ENCODE measurements at places on chromosomes 16 and 17. TPM values are rescaled to one million over a fixed set of nuclear protein-coding genes. Genes with fewer than 3 reads are reported as not detected.

- peak; percentile 94 for DNase-seq
These were observed 123.7 kb downstream of the METRNL start for GRCh38 chr17:83203073-83203471.

- DNase-seq: no peak
These were observed 141.1 kb downstream of the CCDC182 start for GRCh38 chr17:57603978-57604377.

GRCh38 chr17:19533718-19534561 lies at the start of gene SLC47A1:
SLC47A1 (plus strand) TSS chr17:19533854; CDS start chr17:19533940, 86 bp downstream.
- DNase-seq: no peak

DNA sequence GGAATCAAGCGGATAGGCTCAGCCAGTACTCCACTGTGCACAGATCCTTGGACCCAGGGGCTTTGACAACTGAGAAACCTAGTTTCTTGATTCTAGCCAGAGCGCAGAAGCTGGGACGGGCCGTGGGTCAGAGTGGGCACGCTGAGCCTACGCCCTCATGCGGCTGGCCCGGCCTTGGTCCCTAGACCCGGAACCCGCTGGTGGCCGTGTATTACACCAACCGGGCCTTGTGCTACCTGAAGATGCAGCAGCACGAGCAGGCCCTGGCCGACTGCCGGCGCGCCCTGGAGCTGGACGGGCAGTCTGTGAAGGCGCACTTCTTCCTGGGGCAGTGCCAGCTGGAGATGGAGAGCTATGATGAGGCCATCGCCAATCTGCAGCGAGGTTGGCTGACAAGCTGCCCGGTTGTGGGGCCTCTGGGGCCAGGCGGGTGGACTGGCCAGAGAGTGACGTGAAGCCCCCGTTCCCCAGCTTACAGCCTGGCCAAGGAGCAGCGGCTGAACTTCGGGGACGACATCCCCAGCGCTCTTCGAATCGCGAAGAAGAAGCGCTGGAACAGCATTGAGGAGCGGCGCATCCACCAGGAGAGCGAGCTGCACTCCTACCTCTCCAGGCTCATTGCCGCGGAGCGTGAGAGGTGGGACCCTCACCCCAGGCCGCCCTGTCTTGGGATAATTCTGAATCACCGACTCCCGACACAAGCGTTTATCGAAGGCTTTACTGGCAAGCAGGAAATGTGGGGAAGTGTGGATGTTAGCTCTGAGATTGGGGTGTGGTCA lies 946 bp downstream of the STUB1 start:
- DNase-seq: peak; percentile 63

DNA sequence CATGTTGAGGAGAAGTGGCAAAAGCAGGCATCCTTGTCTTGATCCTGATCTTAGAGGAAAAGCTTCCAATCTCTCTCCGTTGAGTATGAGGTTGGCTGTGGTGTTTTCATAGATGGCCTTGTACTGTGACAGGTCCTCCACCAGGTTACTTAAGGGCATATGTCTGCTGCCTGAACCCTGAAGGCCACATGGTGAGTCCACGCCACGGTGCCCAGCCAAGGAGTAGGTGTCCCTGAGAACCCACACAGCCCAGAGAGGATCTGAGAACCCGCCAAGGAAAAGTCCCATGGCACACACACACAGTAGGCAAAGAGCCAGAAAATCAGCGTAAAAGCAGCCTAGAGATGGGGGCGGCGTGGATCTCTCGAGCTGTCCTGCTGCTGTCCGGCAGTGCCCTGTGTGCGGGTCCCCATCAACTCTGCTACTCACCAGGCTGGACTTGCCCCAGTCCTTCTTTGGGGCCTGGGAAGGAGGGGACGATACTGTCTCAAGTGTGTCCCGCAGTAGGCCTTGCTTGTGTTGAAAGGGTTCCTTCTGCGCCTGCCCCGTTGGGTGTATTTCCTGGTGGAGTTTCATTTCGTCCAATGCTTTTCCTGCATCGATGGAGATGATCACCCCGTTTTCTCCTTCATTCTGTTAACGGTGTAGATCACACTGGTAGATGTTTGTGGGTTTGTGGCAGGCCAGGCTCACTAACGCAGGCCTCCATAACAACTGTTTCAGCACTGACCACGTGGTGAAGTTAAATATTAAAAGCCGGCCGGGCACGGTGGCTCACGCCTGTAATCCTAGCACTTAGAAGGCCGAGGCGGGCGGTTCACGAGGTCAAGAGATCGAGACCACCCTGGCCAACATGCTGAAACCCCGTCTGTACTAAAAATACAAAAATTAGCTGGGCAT lies 90.8 kb upstream of the DNAH17 start:
- no peak for DNase-seq

DNA sequence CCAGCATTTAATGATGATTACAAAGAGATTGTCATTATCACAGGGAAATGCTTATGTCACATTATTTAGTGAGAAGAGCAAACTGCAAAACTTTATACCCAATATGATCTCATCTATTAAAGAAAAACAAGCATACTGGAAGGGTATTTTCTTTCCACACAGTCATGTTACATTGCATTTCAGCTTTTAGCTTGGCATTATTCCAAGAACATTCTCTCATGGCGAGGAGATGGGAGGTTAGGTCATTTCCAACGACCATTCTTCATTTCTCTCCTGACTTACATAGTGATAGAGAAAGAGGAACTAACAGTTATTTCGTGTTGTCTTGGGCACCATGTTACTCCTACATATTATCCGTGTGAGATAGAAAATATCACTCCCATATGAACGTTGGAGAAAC lies 309.4 kb upstream of the XYLT1 start:
- no peak for DNase-seq

GRCh38 chr16:14011846-14012245 lies 59.3 kb upstream of the MRTFB start:
- no peak for DNase-seq

- no peak for DNase-seq
These were observed 175.6 kb downstream of the SOX9 start for GRCh38 chr17:72296456-72296855.

DNA sequence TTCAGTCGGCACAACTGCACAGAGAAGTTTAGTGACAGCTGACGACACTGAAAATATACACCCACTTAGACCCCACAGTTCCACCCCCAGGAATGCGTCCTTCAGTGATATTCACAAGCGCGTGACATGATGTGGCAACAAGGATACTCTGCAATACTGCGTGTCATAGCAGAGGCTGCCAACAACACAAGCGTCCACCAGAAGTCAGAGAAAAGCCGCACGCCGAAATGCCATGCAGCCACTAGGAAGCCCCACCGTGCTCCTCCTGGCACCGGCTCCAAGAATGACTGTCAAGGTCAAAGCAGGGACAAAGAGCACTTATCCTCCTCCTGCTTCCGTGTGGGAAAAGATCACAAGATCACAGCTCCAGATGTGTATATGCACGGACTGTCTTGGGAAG lies 3.5 kb downstream of the ATP2A3 start:
- no peak for DNase-seq

- no peak for DNase-seq
These were observed 9.9 kb downstream of the KRTAP9-1 start for GRCh38 chr17:41199421-41200078.

DNA sequence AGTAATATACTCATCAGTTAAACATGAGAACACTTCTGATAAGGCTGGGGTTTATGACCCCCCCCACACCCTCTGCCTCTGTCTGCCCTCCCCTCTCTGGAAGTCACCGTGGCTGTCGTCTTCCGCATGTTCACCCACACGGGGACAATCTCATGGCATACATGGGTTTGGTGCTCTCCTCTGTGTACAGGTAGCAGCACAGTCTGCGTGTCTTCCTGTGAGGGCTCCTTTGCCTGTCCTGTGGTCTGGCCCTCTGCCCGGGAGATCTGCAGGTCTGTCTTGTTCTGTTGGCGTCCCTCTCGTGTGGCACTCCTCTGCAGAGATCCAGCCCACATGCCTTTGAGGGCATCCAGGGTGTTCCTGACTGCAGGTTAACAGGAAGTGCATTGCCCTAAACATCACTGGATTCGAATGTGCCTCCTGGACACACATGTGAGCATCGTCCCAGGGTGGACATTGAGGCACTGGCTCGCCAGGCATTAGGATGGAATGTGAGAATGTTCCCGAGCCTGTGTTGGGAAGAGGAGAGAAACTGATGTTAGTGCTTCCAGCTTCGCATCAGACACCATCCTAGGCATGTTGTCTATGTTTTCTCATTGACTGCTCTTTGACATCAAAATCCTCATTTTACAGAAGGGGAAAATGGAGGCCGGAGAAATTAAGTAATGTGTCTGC lies 54.5 kb downstream of the NKD1 start:
- peak; percentile 83 for DNase-seq

- peak; percentile 89 for DNase-seq
These were observed at the start of the genes GALNS and TRAPPC2L for GRCh38 chr16:88856828-88857727. GALNS (minus strand) TSS chr16:88856947; CDS start chr16:88856877, 70 bp downstream. TRAPPC2L (plus strand) TSS chr16:88857127; CDS start chr16:88857151, 24 bp downstream.

- no peak for DNase-seq
These were observed 25.7 kb downstream of the MAPT start for GRCh38 chr17:45920083-45920482.

DNA sequence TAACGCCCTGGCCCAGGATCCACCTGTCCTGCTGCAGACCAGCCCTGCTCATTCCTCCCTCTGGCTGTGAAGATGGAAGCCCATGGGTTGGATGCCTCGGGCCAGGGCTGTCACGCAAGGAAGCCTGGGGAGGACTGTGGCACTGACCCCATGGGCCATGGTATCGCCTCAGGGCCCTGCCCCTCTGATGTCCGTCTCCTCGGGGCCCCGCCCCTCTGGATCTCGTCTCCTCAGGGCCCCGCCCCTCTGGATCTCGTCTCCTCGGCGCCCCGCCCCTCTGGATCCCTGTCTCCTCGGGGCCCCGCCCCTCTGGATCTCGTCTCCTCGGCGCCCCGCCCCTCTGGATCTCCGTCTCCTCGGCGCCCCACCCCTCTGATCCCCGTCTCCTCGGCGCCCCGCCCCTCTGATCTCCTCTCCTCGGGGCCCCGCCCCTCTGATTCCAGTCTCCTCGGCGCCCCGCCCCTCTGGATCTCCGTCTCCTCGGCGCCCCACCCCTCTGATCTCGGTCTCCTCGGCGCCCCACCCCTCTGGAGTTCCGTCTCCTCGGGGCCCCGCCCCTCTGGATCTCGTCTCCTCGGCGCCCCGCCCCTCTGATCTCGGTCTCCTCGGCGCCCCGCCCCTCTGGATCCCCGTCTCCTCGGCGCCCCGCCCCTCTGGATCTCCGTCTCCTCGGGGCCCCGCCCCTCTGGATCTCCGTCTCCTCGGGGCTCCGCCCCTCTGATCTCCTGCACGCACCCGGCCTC lies 24.0 kb downstream of the METRNL start:
- no peak for DNase-seq

- DNase-seq: peak; percentile 49
These were observed at the start of gene SAMD14 for GRCh38 chr17:50129728-50130558. SAMD14 (minus strand) TSS chr17:50130160; CDS start chr17:50124959, 5,201 bp downstream.

GRCh38 chr17:15343749-15344148 lies 2.4 kb upstream of the TEKT3 start:
- DNase-seq: peak; percentile 60

The ANKRD40CL gene
- not detected for total RNA-seq

The NPIPA3 gene
- 0.22 TPM for total RNA-seq

The MGAT5B gene
- 6.5 TPM for total RNA-seq

The CYGB gene
- total RNA-seq: not detected

The APPBP2 gene
- total RNA-seq: 23.6 TPM

The ABCC11 gene
- total RNA-seq: not detected

The PRKCB gene
- not detected for total RNA-seq

The KRT27 gene
- not detected for total RNA-seq
